ENCODE measurements at places on chromosomes 4 and X.

GRCh38 chr4:172142281-172142741 is 329.1 kb downstream of the GALNTL6 start:
- H3K27ac ChIP-seq: no peak overlapping the region
- H3K36me3 ChIP-seq: no peaks in the 10 kb centered on the region
- no peaks in the 10 kb centered on the region for H3K27me3 ChIP-seq

DNA sequence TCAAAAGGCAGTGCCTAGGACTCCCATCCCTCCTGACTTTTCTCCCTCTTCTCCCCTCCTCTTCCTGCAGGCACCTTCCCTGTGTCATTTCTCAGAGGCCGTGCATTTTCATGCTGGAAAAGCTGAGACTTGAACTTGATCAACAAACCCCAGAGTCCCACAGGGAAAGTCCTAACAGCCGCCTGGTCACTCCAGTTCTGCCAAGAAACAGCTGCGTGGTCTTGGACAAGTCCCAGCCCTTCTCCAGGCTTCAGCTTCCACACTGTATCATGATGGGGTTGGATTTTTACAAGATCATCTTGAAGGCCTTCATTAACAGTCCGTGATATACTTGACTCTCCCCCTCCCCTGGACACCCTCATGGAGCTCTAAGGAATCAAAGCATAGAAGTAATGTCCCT is 366.0 kb downstream of the BCOR start:
- DNase-seq: no peak
- H3K4me3 ChIP-seq: no peak overlapping the region
- H3K27ac ChIP-seq: no peak overlapping the region
- H3K27me3 ChIP-seq: no peaks in the 10 kb centered on the region
- H3K36me3 ChIP-seq: no peaks in the 10 kb centered on the region

GRCh38 chr4:150722908-150723362 is 141.0 kb downstream of the MAB21L2 start:
- no peak overlapping the region for H3K27ac ChIP-seq
- H3K4me3 ChIP-seq: no peak overlapping the region
- H3K4me1 ChIP-seq: no peaks in the 10 kb centered on the region
- no peaks in the 10 kb centered on the region for H3K27me3 ChIP-seq

- no peaks in the 10 kb centered on the region for H3K36me3 ChIP-seq
- no peak overlapping the region for H3K27ac ChIP-seq
- no peak for DNase-seq
- peaks cover 10% of the 10 kb centered on the region for H3K4me1 ChIP-seq
Measured at GRCh38 chrX:153869473-153870287, 16.3 kb downstream of the L1CAM start.

DNA sequence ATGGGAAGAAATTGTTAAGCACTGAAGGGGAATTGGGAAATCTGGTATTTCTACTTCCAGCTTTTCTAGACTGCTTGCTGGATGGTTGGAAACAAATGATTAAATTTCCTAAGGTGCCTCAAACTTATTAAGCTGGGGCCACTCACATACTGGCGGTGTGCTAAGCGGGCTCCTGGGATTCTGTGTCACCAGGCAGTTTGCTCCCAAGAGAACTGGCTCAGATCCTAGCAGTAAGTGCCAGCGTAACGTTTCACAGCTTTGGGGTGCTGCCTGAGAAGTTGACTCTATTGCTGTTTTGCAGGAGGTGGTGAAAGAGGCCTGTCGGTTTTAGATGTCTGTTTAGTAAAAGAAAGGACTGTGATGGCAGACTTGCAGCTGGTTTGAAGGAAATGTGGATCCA is 6.9 kb upstream of the REELD1 start:
- H3K4me1 ChIP-seq: no peaks in the 10 kb centered on the region
- H3K36me3 ChIP-seq: no peaks in the 10 kb centered on the region
- no peaks in the 10 kb centered on the region for H3K27me3 ChIP-seq
- H3K27ac ChIP-seq: no peak overlapping the region

GRCh38 chrX:41322821-41323603 is 10.9 kb upstream of the DDX3X start:
- no peaks in the 10 kb centered on the region for H3K4me1 ChIP-seq
- no peak for DNase-seq
- H3K27ac ChIP-seq: no peak overlapping the region
- H3K27me3 ChIP-seq: no peaks in the 10 kb centered on the region
- no peaks in the 10 kb centered on the region for H3K36me3 ChIP-seq
- H3K4me3 ChIP-seq: no peak overlapping the region

GRCh38 chr4:54986095-54986846 is 139.1 kb downstream of the KDR start:
- no peak overlapping the region for H3K4me3 ChIP-seq
- no peaks in the 10 kb centered on the region for H3K4me1 ChIP-seq
- no peaks in the 10 kb centered on the region for H3K27me3 ChIP-seq
- H3K36me3 ChIP-seq: no peaks in the 10 kb centered on the region
- DNase-seq: no peak
- no peak overlapping the region for H3K27ac ChIP-seq

- H3K4me3 ChIP-seq: no peak overlapping the region
- H3K27ac ChIP-seq: no peak overlapping the region
- DNase-seq: no peak
- H3K4me1 ChIP-seq: no peaks in the 10 kb centered on the region
- H3K36me3 ChIP-seq: no peaks in the 10 kb centered on the region
Measured at GRCh38 chrX:20350596-20350995, 83.9 kb upstream of the RPS6KA3 start.

- no peak overlapping the region for H3K4me3 ChIP-seq
- no peaks in the 10 kb centered on the region for H3K4me1 ChIP-seq
- no peaks in the 10 kb centered on the region for H3K36me3 ChIP-seq
- no peaks in the 10 kb centered on the region for H3K27me3 ChIP-seq
- no peak overlapping the region for H3K27ac ChIP-seq
Measured at GRCh38 chr4:86235549-86235948, 124.3 kb downstream of the MAPK10 start.

- H3K27me3 ChIP-seq: no peaks in the 10 kb centered on the region
- no peaks in the 10 kb centered on the region for H3K36me3 ChIP-seq
- H3K27ac ChIP-seq: no peak overlapping the region
- no peaks in the 10 kb centered on the region for H3K4me1 ChIP-seq
Measured at GRCh38 chr4:147220833-147221232, 260.1 kb upstream of the EDNRA start.

DNA sequence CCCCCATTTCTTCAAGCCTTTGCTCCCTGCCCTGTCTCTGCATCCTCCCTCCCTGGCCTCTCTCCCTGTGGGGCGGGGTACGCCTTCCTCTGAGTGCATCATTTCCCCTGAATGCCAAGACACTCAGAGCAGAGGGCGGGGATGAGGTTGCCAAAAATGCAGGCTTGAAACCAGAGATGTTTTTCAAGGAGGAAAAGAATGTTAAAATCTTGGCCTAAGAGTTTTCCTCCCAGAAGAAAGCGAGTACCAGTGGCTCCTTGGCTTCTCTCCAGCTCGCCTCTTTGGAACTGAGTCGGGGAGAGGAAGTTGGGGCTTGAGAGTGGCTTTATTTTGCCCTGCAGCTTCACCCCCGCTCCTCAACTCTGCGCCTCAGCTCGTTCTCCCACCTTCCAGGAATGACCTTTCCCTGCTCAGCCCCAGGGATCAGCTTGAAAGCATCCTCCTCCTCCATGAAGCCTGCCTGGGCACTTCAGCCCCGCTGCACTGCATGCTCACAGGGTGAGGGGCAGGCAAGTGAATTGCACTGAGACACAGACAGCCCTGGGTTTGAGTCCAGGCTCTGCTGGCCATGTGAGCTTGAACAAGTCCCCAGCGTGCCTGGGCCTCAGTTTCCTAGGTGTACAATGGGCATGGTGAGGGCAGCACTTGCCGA is 57.5 kb upstream of the SORCS2 start:
- H3K4me3 ChIP-seq: no peak overlapping the region
- no peak overlapping the region for H3K27ac ChIP-seq
- H3K27me3 ChIP-seq: no peaks in the 10 kb centered on the region
- no peaks in the 10 kb centered on the region for H3K36me3 ChIP-seq

- no peaks in the 10 kb centered on the region for H3K36me3 ChIP-seq
- no peak for DNase-seq
- H3K4me1 ChIP-seq: no peaks in the 10 kb centered on the region
- H3K4me3 ChIP-seq: no peak overlapping the region
Measured at GRCh38 chrX:105241056-105241455, 20.6 kb upstream of the TEX13A start.

DNA sequence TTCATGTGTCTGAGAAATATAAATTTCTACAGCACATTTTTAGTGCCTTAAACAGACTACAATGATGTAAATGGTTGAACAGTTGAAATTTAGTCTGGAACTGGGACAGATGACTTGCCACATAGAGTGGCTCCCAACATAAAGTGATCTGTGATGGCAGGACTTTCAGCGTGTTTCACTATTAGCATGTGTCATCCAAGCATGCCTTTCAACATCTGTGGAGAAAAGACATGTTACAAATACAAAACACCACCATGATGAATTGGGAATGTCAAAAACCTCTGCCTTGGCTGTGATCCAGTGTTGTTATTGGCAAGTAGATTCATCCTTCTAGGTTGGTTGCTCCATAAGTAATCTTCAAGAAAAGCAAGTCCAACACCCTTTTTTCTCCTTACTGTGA is 348.7 kb downstream of the MAPK10 start:
- H3K27ac ChIP-seq: no peak overlapping the region
- DNase-seq: no peak

GRCh38 chr4:18635531-18635930 is 614.0 kb upstream of the LCORL start:
- no peaks in the 10 kb centered on the region for H3K36me3 ChIP-seq
- no peak overlapping the region for H3K4me3 ChIP-seq
- no peaks in the 10 kb centered on the region for H3K27me3 ChIP-seq
- DNase-seq: no peak

GRCh38 chr4:158580064-158580463 is 58.4 kb downstream of the RXFP1 start:
- H3K4me1 ChIP-seq: no peaks in the 10 kb centered on the region
- H3K27me3 ChIP-seq: no peaks in the 10 kb centered on the region
- no peak for DNase-seq
- no peak overlapping the region for H3K27ac ChIP-seq
- no peak overlapping the region for H3K4me3 ChIP-seq

DNA sequence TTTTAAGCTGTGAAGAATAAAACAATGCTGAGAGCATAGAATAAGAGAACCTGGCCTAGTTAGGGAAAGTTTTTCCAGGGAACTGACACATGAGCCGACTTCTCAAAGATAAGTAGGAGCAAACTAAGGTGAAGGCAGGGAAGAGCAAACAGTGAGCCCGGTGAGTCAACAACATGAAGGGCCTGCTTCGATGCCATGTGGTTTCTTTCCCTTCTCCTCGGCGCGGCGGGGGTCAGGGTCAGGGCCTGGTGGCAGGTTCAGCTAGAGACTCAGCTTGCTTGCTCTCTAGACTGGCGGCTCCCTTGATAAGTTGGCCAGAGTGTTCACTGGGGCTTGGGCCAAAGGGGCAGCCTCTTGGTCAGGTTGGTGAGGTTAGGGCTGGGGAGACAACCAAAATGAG is 81.1 kb downstream of the DLG3 start:
- H3K4me3 ChIP-seq: no peak overlapping the region
- no peaks in the 10 kb centered on the region for H3K27me3 ChIP-seq
- no peak overlapping the region for H3K27ac ChIP-seq

DNA sequence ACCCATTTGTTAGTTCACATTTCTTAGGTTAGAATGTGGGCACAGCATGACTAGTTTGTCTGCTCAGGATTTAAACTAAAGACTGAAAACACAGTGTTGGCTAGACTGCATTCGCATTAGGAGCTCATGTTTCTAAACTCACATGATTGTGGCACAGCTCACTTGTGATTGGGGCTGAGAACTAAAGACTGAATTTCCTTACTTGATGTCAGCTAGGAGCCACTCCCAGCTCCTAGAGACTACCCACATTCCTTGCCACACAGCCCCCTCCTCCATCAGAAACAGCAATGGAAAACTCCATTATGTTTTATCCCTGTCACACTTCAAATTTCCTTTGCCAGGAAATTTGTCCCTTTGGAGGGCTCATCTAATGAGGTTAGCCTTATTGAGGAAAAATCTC is 170.2 kb upstream of the NUDT6 start:
- H3K4me1 ChIP-seq: no peaks in the 10 kb centered on the region
- H3K27me3 ChIP-seq: no peaks in the 10 kb centered on the region
- no peak for DNase-seq
- no peak overlapping the region for H3K4me3 ChIP-seq
- H3K27ac ChIP-seq: no peak overlapping the region

- peaks cover 5% of the 10 kb centered on the region for H3K36me3 ChIP-seq
- peaks cover 3% of the 10 kb centered on the region for H3K4me1 ChIP-seq
- H3K27me3 ChIP-seq: no peaks in the 10 kb centered on the region
- H3K4me3 ChIP-seq: no peak overlapping the region
- 0 out of 2 replicates have a peak overlapping the region, but pooled peaks have one; percentile 88 for H3K27ac ChIP-seq
- no peak for DNase-seq
Measured at GRCh38 chrX:49921109-49921508, 1.3 kb upstream of the CLCN5 start.

DNA sequence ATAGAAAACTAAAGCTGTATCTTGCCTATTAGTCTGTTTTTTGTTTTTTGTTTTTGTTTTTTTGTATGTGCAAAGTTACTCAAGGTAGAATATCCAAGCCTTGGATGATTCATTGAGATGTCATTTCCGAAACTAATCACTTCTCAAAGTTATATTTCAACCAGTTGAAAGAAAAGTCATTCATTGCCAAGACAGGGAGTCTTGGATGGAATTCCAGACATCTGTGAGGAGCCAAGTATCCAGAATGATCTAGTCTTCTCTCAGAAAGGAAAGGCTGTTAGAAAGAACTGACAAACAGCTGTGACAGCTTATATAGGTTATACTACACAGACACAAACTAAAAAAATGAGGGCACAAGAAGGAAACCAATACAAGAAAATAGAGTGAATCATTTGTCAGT is 141.1 kb upstream of the NDST3 start:
- no peak overlapping the region for H3K27ac ChIP-seq
- H3K4me1 ChIP-seq: no peaks in the 10 kb centered on the region
- no peaks in the 10 kb centered on the region for H3K36me3 ChIP-seq
- H3K27me3 ChIP-seq: no peaks in the 10 kb centered on the region

DNA sequence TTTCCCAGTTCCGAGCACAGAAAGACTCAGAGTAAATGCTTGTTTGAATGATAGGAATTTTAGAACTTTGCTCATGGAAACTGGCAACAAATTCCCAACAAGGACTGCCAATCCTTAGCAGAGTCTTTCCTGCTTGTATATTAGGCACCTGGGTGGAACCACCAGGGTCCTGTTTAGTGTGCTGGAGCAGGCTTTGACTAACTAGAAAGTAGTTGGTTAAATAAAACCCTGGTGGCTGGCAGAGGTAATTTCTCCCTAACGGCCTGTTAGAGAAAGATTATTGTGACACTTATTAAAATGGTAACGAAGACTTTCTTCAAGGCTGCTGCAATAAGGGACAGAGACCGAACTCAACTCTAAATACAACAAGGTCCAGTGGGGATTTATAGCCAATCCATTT is 103.6 kb upstream of the TEX13D start:
- no peak overlapping the region for H3K4me3 ChIP-seq
- H3K27me3 ChIP-seq: peaks cover 2% of the 10 kb centered on the region
- DNase-seq: no peak
- no peaks in the 10 kb centered on the region for H3K36me3 ChIP-seq
- H3K4me1 ChIP-seq: no peaks in the 10 kb centered on the region

All from Panc1 (cell line).